Brain pericyte (primary cell): ENCODE measurements at places on chromosomes 5 and 9.

GRCh38 chr5:172524573-172525021, 70.3 kb upstream of the SH3PXD2B start:
- DNase-seq, result no peak

DNA sequence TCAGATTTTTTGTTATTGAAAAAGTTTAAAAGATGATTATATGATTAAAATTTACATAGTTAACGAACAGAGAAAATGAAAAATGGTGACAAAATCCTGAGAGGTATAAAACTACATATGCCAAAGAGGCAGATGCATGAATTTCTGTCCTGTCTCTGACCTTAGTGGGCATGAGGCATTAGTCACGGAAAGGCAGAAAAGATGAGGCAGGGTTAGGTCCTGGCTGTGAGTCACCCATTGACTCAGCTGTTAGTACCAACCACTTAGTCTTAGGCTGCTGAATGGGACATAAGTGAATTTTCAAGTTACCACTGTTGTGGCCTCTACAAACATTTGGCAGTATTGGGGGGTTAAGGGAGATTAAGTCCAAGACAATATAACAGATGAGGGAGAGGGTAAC, 33.1 kb downstream of the RASA1 start:
- DNase-seq, result peak; percentile 81

DNA sequence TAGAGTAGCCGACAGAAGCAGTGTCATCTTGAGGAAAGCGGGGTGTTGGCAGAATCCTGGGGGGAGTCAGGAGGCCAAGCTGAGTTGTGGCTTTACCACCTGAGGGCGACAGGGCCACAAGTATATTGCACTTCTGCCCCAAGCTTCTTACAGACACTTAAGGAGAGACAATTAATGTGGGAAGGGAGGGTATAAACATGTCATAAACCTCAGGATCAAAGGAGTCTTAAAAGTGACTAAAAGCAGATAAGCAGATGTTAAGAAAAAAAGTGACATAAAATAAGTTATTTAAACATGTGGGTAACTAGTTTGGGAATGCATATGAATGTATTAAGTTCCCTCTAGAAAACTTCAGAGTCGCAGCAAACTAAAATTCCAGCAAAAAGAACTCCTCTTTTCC, 63.9 kb downstream of the ERAP1 start:
- DNase-seq, result no peak

GRCh38 chr9:92561374-92562330, 25.9 kb upstream of the ECM2 start:
- DNase-seq, result no peak

- no peak for DNase-seq
Observed at GRCh38 chr9:118170032-118170955, 466.1 kb downstream of the TLR4 start.
